NCI-H1417 (cell line): ENCODE measurements at places on chromosomes 4 and X.

DNA sequence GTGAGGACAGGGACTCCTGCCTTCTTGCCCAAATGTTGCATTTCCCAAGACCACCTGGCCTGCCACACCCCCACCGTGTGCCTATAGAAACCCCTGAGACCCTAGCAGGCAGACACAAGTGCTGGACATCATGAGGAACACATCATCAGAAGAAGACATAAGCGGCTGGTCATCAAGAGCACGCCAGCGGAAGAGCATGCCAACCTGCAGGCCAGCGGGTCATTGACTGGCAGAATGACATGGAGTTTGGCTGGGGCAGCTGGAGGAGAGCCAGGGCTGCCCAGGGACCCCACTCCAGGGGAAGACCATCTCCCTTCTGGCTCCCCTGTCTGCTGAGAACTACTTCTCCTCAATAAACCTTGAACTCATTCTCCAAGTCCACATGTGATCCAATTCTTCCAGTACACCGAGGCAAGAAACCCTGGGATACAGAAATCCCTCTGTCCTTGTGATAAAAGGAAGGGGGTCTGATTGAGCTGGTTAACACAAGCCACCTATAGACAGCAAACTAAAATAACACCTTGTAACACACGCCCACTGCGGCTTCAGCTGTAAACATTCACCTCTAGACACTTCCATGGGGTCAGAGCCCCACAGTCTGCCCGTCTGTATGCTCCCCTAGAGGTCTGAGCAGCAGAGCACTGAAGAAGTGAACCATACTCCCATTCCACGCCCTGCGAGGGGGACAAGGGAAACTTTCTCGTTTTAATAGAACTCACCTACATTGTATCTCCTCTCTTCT is 164.8 kb upstream of the EMCN start:
- DNase-seq = no peak

DNA sequence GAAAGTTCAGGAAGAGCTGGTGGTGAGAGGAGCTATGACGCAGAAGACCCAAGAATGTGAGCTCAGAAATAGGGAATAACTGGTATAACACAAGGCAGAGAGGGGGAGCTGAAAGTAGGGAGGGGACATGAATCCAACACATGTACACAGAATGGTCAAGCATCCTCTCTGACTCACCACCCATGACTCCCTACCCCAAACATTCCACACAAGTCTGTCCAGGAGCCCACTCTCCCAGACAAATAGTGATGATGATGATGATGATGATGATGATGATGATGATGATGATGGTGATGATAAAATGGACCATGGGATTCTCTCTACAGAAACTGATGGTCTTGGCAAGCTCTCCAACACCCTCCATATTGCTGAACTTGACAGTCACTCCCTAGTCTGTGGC is 46.4 kb downstream of the NAT8L start:
- no peak for DNase-seq

GRCh38 chr4:25246680-25247611 is 13.1 kb downstream of the PI4K2B start:
- DNase-seq = no peak

GRCh38 chr4:37685161-37685822 is 884 bp downstream of the RELL1 start:
- peak; percentile 47 for DNase-seq

- DNase-seq = no peak
Measured at GRCh38 chr4:151207186-151207585, 69.8 kb upstream of the PRSS48 start.

DNA sequence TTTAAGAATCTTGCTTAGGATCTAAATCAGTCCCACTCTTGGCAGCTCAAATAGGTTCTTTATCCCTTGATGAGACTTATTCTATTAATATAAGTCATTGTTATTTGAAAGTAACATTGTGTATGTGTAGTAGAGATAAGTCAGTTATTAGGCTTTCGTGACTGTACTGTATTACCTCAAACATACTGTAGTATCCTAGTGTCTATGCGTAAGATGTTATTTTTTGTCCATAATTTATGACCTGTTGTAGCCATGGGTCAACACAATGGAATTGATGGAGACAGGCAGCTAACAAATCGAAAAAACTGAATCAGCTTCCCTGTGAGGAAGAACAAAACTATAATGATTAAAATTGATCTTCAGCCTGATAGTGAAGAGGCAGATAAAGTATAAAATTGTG is 41.8 kb downstream of the CLCN3 start:
- peak; percentile 38 for DNase-seq

GRCh38 chr4:113394108-113394729 is 344.8 kb downstream of the ANK2 start:
- no peak for DNase-seq

- DNase-seq = no peak
Measured at GRCh38 chrX:4197971-4198370, 484.5 kb upstream of the PRKX start.

DNA sequence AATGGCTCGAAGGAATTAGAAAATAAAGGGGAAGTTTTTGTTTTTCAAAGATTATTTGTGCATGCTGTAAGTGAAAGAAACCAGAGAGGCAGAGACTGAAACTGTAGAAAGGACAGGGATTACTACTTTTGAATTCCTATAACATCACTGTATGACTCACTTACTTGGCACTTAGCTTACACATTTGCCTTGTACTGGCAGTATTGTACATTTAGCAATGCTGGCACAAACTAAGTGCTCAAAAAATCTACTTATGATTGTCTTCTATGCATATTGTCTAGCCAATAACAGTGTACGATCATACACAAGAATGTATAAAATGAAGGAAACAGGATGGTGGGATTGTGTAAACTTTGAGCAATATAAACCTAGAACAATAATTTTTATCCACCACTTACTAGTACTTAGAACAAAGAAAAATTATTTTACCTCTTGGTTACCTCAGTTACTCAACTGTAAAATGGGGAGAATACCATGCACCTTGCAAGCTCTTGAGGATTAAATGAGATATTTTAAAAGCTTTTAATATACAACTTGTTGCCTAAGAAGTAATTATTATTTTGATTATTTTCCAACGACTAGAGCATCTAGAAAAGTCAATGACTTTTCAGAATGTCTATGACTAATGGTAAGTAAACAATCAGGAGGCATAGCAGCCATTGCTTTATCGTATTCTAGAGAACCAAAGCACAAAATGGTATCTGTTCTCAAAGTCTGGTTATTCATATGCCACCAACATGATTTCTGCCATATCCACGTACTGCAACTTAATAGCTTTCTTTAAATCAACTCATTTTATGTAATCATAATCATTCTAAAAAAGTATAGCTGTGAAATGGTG is 4.7 kb downstream of the FAM120C start:
- DNase-seq = no peak

GRCh38 chrX:16185725-16186136 is 18.4 kb downstream of the MAGEB17 start:
- peak; percentile 23 for DNase-seq

DNA sequence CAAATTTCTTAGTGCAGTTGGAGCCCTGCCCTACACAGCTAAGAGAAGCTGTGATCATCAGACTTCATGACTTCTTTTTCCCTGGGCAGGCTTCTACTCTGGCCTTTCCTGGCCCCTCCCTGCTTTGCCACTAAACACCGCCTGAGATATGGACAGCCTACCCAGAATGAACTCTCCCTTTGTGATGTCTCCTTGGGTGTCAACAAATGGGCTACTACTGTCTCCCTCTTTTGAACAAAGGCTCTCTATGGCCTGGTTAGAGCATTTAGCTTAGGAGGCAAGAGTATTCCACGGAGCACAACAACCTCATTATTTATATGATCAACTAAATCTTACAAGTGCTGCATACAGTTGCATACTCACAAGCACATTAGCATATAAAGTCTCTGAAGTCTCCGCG is 127.6 kb upstream of the HCCS start:
- DNase-seq = no peak

GRCh38 chrX:15384304-15384703 is at the start of gene VEGFD:
Gene VEGFD, minus strand, starts transcription at chrX:15384413. Its CDS starts 467 bp downstream, at chrX:15383946.
- no peak for DNase-seq

DNA sequence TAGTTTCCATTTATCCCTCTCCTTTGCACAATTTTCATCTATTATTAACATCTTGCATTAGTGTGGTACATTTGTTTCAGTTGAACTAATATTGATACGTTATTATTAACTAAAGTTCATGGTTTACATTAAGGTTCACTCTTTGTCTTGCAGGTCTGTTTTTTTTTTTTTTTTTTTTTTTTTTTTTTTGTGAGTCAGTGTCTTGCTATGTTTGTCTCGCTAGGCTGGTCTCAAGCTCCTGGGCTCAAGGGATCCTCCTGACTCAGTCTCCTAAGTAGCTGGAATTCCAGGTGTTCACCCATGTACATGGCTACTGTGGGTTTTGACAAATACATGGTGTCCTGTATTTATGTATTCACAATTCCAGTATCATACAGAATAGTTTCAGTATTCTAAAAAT is 6.8 kb downstream of the TBC1D19 start:
- DNase-seq = no peak

- no peak for DNase-seq
Measured at GRCh38 chrX:42686706-42687105, 91.3 kb downstream of the PPP1R2C start.

DNA sequence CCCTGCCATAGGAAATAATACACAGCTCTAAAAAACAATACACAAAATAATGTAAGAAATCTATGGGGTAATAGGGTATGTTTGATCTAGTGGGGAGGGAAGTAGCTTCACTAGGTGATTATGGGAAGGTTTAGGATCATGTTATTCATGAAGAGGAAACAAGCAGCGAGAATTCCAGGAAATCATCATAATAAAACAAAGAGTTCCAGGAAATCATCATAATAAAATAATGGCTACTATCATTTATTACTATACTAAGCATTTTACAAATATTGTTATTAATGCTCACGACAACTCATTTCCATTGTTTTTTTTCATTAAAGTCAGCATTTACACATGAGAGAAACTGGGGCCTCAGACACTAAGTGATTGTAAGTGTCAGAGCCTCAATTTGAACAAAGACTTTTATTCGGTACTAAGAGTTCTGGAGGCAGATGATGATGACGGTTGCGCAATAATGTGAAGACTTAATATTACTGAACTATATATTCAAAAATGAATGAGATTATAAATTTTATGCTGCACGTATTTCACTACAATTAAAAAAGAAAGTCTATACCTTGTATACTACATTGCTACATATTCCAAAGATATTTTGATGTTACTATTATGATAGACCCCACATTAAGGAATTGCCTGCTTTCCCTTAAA is 12.2 kb upstream of the CXCL8 start:
- no peak for DNase-seq

DNA sequence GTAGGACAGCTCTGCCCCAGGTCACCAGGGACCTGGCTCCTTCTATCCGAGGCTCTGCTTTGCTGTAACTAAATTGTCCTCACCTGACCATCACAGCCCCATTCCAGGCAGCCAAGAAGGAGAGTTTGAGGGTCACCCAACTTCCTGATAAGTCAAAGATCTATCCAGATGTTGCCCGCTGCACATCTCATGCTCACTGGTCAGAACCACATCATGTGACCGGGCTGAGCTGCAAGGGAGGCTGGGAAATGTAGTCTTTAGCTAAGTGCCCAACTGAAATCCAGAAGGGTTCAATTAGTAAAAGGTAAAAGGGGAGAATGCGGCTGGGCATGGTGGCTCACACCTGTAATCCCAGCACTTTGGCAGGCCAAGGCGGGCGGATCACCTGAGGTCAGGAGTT is 18.4 kb downstream of the HMX1 start:
- no peak for DNase-seq

DNA sequence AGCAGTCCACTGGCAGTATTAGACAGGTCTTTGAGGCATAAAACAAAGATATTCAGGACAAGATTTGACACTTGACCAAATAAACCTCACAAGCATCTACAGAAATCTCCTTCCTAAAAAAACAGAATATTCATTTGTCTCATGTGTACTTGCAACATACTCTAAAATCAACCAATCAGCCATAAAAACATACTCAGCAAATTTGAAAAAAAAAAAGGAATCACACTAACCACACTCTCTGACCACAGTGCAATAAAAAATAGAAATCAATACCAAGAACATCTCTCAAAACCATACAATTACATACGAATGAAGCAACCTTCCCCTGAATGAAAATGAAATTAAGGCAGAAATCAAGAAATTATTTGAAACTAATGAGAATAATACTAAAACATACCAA is 591.3 kb downstream of the FAM133A start:
- DNase-seq = no peak

DNA sequence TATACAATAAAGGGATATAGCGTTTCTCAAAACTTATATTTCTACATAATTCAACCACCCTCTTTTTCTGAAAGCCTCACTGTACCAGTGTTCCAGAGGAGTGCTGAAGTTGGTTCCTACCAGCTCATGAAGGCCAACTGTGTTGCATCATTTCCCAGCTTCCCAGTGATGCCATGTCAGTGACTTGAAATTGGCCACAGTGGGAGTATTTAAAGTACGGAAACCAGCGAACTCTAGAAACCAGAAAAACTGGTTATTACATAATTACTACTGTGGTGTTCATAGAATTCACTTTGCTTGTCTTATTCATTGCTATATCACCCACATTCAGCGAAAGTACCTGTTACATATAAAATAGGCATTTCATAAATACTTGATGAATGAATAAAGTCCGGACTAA is 135.4 kb downstream of the GC start:
- peak; percentile 31 for DNase-seq

DNA sequence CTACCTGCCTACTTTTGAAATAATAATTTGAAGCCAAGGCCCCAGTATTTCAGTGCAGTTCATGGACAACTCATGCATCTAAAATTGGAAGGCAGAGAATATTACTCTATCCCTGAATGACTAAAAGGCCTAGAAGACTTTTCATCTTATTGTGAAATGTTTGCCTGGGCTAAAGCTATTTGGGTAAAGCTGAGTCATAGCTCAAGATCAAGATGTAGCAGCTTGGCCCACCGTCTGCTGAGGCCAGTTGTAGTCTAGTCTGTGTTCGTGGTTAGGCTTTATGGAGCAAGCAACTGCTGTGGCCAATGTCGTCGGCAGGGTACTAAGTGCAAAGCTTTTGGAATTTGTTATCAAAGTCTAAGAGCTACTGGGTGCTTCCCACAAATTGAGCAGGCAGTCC is 929.1 kb downstream of the RAB28 start:
- no peak for DNase-seq

GRCh38 chr4:10722957-10723356 is 38.4 kb upstream of the CLNK start:
- DNase-seq = no peak

- DNase-seq = no peak
Measured at GRCh38 chrX:24245202-24245601, 68.7 kb downstream of the SUPT20HL2 start.

DNA sequence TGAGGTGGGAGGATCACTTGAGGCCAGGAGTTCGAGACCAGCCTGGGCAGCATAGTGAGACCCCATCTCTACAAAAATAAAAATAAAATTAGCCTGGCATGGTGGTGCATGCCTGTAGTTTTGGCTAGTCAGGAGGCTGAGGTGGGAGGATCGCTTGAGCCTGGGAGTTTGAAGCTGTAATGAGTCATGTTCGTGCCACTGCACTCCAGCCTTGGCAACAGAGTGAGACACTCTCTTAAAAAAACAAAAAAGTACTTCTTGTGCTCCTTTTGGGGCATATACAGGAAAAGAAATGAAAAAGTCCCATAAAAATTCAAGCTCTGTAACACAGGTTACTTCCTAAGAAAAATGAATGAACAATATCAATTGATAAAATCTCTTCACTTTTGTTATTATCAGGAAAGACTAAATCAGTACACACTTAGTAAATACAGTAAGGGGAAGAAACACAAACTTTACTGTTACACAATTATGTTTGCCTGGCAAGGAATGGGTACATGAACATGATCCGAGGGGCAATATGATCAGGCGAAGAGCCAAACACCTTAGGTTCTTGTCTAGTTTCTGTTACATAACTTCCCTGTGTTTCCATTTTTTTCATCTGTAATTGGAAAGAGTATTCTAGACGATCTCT is 46.9 kb downstream of the CCDC158 start:
- DNase-seq = no peak
